ENCODE measurements at places on chromosomes 3 and 15.

GRCh38 chr15:90765966-90766365 lies 48.8 kb downstream of the BLM start:
- peak; percentile 26 for DNase-seq

DNA sequence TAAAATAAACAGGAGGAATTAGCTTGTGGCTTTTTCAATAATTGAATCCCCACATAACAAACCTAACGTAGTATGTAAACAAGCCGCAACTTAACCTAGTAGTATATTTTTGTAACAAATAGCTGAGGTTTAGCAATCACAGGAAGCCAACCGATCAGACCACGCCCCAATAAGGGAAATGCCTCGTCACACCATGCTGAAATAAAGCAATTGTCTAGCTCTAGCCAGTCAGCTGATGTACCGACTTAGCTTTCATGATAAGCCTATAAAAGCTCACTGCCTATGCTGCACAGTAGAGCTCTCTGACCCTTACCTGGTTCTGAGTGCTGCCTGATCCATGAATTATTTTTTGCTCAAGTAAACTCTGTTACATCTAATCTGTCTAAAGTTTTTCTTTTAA lies 208.9 kb downstream of the ROBO1 start:
- DNase-seq: no peak

DNA sequence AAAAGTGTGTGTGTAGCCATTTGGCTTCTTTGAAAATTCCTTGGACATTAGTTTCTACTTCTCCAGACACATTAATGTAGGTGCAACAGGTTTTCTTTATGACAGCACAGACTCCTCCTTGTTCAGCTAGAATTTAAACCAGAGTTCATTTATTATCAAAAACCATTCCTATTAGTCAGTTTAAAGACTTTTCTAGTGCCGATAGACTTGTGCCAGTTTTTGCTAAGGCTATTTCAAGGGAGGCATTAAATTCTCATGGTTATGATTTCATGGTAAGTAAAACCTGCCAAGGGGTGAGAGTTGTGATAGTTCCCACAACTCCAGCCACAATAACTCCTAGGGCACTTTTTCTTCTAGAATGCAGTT lies 20.6 kb upstream of the SENP7 start:
- DNase-seq: no peak

DNA sequence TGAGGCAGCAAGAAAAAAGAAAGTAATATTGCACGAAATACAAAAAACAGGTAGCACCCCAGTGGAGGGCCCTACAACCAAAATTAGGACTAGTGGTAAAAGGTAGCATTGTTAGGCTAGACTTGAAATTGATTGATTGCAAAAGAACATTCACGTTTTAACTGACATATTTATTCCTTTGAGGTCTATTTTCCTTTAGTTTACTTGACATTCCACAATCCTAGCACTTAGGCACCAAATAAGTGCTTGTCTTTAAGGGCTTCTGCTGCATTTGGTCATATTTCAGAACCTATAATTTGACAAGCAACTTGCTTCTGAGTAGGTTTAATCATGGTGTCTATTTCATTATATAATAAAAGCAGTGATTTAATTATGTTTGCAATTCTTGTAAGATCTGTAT lies 642.7 kb upstream of the AGTR1 start:
- no peak for DNase-seq

- DNase-seq: no peak
Observed at GRCh38 chr3:161107311-161107710, 2.2 kb upstream of the B3GALNT1 start.

GRCh38 chr3:115554487-115554807 lies 68.9 kb upstream of the GAP43 start:
- DNase-seq: no peak

DNA sequence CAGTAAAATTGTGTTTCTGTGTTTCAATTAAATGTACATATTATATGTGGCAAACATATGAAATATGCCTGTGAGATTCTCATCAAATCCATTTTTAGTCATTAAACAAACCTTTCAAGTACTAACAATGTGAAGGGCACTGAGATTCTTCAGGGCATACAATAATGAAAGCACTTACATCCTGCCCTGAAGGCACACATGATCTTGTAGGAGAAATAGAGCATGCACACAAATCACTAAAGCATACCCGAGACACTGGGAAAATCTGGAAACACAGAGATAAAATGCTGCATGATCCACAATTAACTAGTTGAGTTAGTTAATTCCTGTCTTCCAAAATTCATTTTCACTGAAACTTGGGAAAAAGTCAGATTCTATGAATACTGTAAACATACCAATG lies 810.5 kb upstream of the NECTIN3 start:
- DNase-seq: no peak

DNA sequence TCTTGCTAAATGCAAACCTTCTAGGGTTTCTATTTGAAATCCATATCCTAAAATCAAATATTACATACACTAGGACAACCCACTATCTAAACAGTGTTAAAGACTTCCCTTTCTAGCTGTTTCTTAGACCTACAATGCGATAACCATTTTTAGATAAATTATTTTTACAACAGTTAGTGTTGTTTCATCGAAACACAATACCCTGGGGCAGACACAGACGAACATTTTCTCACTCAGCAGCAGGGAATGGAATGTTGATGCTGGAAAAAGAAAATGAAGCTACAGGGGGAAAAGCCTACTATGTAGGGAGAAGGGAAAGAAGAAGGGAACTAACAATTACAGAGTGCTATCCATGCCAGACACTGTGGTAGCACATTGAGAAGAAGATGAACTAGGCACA lies 6.0 kb upstream of the HERC1 start:
- no peak for DNase-seq

DNA sequence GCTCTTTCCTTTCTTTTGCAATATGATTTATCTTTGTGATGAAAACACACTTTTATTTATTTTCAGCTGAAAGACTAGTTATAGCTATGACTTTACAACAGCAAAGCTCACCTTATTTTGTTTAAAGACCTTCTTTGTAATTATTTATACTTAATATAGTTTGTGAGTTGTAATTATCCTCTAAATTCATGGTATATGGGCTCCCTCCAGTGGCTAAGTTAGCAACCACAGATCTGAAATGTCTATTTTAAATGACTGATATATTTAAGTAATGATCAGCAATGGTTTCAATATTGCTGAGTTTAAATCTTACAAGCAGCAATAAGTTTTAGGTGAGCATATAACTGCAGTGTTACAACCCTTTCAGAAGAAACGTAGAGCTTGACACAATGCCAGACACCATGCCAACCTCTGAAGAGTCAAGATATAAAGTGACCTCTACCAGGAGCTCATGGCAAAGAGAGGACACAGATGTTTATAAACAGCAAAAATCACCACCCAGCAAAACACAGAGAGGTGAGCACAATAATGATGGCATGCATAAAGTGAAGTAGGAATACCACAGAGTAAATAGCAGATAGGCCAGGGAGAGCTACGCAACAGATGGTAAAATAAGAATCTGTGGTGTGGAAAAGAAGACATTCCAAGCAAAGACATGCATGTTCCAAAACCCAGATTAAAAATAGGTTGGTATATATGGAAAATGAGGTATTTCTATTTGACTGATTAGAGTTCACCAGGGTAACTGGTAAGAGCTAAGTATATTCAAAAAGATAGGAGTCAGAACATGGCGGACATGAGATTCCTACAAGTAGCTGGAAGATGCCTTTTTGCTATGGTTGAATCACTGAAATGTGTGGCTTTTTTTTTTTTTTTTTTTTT lies 143.7 kb upstream of the ZNF385D start:
- peak; percentile 19 for DNase-seq

GRCh38 chr3:155956508-155957411 lies 86.3 kb downstream of the GMPS start:
- no peak for DNase-seq

DNA sequence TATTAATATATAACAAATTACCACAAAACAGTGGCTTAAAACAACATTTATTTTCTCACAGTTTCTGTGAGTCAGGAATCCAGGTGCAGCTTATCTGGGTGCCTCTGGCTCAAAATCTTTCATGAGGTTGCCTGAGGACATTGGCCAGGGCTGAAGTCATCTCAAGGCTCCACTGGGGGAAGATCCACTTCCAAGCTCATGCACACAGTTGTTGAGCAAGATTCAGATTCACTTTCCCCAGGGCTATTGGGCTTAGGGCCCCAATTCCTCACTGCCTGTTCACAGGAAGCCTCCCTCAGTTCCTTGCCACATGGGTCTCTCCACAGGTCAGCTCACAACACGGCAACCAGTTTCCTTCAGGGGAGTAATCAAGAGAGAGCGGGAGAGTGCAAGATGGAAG lies 35.0 kb downstream of the RFTN1 start:
- peak; percentile 59 for DNase-seq

DNA sequence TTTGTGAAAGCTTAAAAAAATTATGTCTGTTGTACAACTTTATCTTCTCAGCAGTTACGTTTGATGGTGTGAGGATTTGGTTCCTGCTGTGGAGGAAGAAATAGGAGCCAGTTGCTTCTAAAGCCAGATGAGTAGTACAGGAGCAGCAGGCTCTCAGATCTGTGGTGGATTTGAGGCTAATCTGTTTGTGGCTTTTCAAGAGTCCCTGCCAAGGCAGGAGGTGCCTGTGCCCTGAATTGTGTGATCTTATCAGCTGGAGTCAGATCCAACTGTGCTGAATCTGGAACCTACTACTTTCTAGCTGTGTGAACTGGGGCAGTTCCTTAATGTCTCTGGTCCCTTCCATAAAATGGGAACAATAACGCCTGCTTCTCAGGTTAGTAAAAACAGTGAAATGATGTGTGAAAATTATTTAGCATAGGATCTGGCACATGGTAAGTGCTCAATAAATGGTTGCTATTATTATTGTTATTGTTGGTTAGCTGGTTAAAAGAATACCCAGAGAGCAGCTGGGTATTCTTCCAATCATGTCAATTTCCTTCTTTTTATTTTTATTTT lies 7.7 kb downstream of the CLDN11 start:
- DNase-seq: no peak

GRCh38 chr3:136932523-136932922 lies 25.3 kb upstream of the IL20RB start:
- DNase-seq: no peak

- peak; percentile 68 for DNase-seq
Observed at GRCh38 chr3:14393440-14394106, 8.8 kb upstream of the SLC6A6 start.

DNA sequence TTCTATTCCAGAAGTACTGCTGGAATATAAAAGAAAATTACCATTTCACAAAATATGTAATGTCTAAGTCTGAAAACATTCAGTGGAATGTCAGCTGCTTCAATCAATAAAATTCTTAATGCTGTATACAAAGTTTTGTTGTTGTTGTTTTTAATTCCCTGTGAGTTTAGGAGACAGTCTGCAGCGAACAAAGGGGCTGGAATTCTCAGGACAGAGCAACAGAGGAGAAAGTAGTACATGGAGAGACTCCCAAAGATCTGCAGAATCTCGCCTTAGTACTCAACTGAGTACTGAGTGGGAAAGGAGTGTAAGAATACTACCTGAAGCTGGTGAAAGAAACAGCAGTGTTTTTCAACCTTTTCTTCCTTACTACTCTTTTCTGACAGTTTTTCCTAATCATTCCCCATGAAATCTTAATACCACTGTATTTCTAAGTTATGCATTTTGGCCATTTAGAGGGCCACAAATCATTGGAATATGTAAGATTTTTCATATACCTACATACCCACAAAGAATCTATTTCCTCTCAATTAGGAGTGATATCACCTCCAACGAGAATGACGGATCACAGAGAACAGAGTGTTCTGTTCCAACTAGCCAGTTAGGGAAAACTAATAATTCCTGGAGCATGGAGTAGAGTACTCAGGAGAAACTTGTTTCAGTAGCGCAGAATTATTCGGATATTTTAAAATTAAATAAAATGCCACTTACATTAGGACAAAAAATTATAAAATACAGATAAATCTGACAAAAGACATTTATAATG lies 16.0 kb downstream of the ANKRD28 start:
- no peak for DNase-seq

GRCh38 chr15:88069561-88069960 lies 187.0 kb downstream of the NTRK3 start:
- DNase-seq: no peak

- DNase-seq: peak; percentile 67
Observed at GRCh38 chr3:101842245-101842934, 6.9 kb upstream of the NFKBIZ start.

DNA sequence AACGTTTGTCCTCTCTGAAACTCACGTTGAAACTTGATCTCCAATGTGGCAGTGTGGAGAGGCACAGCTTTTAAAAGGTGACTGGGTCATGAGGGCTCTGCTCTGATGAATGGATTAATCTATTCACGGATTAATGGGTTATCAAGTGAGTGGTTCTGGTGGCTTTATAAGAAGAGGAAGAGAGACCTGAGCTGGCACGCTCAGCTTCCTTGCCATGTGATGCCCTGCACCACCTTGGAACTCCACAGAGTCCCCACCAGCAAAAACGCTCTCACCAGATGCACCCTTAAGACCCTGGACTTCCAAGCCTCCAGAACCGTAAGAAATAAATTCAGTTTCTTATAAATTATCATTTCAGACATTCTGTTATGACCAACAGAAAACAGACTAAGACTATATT lies 2.6 kb downstream of the PPP1R2 start:
- no peak for DNase-seq

GRCh38 chr3:72152551-72153476 lies 367.9 kb upstream of the PROK2 start:
- DNase-seq: peak; percentile 80

- DNase-seq: no peak
Observed at GRCh38 chr15:27889258-27889657, 209.9 kb downstream of the OCA2 start.

DNA sequence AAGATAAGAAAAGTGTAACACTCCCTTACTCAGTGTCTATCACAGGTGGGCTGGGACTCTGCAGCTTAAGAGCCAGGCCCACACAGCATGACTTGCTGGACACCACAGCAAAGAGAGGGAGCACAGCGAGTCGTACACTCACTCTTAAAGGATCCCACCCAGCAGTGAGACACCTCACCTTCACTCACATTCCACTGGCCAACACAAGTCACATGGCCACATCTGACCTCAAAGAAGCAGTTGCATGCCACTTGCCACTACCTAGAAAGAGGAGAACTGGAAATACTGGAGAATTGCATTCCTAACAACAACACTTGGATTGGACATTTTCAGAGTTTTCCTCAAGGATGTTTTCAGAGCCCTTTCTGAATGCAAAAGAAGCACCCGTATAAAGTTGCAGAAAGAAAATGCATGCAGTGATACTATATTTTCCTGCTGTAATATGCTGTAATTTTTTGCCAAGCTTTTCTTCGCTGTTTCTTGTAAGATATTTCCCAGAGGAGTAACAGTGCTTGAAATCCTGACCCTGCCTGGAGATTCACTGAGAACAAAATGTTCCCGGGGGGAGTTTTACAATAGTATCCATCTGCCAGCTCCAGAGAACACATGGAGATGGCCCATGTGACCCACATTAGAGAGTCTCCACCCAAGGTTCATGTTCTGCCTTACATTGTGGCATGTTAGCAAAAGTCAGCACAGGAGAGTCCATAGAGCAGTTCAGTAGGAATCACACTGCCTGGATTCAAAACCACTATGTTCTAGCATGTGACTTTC lies 42.2 kb downstream of the TRIM42 start:
- DNase-seq: no peak
